ENCODE measurements at places on chromosomes 11 and 22.

DNA sequence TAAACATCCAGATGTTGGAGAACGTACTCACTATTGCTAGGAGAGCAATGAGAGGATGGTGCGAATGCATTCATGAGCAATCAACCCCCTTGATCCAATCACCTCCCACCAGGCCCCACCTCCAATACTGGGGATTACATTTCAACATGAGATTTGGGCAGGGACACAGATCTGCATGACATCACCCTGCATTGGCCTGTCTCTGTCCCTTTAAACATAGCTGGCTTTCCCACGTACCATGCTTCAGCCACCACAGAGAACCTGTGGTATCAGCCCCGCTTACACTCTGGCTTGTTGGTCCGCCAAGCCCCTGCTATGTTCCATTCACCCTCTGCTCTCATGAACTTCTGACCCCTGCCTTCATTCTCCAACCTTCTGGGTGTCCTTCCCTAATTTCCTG lies 157.5 kb upstream of the E2F8 start:
- no peak for DNase-seq

GRCh38 chr22:27796829-27797519 lies 4.6 kb downstream of the MN1 start:
- DNase-seq: no peak

DNA sequence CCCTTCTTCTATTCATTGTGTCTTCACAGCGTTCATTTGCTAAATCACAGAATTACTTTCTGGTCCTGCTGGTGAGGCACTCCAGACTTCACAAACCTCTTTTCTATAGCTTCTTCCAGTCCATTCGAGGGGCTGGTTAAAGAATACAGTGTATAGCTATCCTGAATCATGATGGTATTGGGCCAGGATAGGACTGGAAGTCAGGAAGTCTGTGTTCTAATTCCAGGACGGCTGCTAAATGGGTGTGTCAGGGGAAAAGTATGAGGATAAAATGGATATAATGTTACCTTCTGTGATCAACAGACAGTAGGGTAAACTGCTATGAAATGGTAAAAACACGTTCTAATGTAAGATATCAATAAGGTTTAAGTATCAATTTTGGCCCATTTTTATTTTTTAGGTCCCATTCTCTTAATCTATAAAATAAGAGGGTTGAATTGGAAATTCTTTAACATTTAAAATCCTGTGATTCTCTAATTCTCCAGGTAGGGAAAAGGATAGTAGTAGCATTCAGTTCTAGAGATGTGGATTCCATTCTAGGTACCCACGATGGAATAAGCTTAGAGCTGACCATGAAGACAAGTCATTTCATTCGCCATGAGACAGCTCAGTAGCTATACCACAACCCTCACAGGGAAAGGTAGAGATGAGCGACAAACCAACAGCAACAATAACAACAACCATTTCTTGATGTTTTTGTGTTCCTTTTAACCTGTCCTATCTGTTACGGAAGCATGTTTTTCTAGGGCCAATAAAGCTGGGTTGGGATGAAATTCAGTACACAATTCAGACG lies 96.1 kb downstream of the SLC1A2 start:
- no peak for DNase-seq

- DNase-seq: no peak
These were observed 5.0 kb downstream of the HSPA8 start for GRCh38 chr11:123056835-123057491.

GRCh38 chr11:133991101-133991500 lies 34.3 kb upstream of the IGSF9B start:
- no peak for DNase-seq

- peak; percentile 38 for DNase-seq
These were observed 70.5 kb downstream of the DKK3 start for GRCh38 chr11:11937957-11938356.

GRCh38 chr11:279040-279965 lies 1.1 kb downstream of the NLRP6 start:
- DNase-seq: no peak

DNA sequence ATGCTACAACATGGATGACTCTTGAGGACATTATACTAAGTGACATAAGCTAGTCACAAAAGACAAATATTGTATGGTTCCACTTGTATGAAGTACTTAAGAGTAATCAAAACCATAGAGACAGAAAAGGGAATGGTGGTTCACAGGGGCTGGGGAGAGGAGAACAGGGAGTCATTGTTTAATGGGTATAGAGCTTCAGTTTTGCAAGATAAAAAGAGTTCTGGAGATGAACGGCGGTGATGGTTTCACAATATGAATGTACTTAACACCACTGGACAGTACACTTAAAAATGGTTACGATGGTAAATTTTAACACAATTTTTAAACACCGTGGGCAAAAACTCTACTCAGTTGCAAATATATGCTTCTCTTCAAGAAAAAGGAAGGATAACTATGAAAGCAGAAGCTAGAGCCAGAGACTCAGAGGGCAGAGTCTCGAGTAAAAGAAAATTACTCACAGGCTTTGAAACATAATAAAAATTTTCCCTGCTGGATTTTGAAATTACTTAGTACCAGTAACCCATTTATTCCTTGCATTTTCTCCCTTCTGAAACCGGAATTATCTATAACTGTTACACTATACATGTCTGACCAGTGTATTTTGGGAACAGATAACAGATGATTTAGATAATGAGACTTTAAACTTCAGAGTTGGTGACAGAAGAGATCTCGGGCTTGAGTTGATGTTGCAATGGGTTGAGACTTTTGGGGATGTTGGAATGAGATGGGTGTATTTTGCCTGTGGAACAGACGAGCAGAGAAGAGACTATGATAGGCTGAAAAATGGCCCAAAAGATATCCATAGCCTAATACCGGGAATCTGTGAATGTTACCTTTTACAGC lies 15.0 kb downstream of the MRTFA start:
- no peak for DNase-seq

GRCh38 chr22:44931766-44932165 lies 78.0 kb downstream of the PHF21B start:
- DNase-seq: no peak

DNA sequence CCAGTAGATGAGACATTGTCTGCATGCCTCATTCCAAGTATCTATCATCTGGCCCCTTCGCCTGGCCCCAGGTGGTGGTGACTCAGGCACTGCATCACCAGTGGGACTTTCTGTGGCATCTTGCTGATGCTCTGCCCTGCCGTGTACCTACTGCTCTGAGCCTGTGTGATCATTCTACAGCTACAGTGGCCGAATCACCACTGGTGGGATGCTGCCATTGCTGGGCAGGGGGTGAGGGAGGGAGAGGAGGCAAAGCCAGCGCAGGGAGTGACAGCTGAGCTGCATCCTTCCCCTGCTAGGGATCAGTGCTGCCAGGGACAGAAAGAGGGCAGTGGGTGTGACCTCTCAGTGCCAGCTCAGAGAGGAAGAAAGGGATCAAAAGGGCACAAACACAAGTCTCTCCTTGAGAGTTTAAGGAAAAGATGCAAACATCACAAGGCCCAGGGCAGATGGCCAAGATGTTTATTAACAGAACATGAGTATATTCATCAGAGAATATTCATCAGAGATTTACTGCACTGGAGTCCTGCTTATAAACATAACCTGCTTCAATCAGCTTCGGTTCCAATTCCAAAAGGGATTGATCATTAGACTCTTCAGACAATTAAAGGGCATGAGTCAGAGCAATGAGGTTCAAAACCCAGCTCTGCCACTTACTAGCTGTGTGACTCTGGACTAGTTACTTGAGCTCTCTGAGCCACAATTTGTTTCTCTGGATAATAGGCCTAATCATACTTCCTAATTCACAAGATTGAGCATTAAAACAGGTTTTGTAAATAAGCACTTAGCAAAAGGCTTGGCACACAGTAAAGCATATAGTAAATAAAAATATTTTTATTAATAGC lies 109.8 kb downstream of the NAT10 start:
- DNase-seq: peak; percentile 72

GRCh38 chr11:45038923-45039322 lies 88.2 kb upstream of the TP53I11 start:
- no peak for DNase-seq

DNA sequence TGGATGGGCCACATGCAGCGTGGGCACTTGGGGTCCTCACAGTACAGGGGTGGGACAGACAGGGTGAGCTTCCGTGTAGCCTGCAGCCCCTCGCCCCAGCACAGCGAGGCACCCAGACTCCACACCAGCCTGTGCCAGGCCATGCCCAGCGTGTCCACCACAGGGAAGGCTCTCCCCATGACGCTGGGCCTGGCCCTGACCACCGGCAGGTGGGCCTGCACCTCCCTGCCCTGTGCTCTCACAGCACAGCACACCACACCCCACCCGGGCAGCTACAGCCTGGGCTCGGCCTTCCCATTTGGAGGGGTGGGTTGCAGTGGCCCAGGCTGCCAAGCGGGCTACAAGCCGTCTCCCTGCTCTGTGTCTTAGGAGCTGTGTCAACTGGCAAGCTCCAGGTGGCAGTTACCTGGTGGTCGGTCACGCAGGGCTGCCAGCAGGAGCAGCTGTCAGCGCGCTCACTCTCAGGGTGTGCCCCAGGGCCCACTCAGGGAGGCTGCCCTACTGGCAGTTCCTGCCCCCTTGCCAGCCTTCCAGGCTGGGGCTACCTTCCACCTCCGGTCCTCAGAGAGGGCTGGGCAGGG lies 4.6 kb downstream of the MOB2 start:
- DNase-seq: no peak

DNA sequence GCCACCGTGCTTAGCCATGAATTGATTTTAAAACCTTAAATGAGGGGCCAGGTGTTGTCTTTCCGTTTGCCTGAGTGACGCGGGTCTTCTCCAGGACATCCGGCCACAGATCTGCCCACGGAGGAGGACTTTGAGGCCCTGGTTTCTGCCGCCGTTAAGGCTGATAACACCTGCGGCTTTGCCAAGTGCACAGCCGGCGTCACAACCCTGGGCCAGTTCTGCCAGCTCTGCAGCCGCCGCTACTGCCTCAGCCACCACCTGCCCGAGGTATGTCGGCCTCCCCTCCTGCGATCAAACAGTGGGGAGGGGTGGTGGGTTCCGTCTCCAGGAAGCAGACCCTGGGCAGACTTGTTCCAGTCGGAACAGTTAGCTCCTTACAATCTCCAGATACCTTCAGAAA lies 34.4 kb downstream of the IGHMBP2 start:
- DNase-seq: no peak

DNA sequence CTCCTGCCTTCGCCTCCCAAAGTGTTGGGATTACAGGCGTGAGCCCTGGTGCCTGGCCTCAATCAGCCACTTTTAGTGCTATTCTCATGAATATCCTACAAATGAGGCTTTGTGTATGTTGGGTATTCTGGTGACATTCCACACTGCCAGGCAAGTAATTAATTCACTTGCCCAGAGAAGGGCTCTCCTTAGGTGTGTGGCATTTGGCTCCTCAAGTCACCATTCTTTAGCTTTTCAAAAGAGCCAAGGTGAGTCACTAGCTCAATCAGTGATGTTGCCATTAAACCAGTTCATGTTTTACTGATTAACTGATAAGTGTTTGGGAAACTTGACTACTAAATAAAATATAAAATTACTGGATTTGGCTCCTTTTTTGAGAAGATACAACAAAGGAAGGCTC lies 52.2 kb downstream of the SLC25A17 start:
- peak; percentile 83 for DNase-seq

- DNase-seq: no peak
These were observed 53.7 kb downstream of the ARFGAP3 start for GRCh38 chr22:42803389-42803788.

- no peak for DNase-seq
These were observed 646 bp downstream of the NCAPD3 start for GRCh38 chr11:134223121-134223520.

DNA sequence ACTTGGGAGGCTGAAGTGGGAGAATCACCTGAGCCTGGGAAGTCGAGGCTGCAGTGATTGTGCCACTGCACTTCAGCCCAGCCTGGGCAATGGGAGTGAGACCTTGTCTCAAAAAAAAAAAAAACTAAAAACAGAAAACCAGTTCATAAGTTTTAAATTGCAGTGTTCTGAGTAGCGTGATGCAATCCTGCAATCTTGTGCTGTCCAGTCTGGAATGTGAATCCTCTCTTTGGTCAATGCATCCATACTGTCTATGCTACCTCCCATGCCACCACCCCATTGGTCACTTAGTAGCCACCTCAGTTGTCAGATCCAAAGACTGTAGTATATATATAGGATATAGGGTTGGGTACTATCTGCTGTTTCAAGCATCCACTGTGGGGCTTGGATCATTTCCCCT lies 11.1 kb downstream of the YAP1 start:
- no peak for DNase-seq

GRCh38 chr11:64892838-64893193 lies 14.4 kb upstream of the EHD1 start:
- no peak for DNase-seq

GRCh38 chr11:63769042-63769713 lies 603 bp upstream of the ZFTA start:
- no peak for DNase-seq

- DNase-seq: no peak
These were observed 319.1 kb downstream of the BRD1 start for GRCh38 chr22:49508561-49508960.

DNA sequence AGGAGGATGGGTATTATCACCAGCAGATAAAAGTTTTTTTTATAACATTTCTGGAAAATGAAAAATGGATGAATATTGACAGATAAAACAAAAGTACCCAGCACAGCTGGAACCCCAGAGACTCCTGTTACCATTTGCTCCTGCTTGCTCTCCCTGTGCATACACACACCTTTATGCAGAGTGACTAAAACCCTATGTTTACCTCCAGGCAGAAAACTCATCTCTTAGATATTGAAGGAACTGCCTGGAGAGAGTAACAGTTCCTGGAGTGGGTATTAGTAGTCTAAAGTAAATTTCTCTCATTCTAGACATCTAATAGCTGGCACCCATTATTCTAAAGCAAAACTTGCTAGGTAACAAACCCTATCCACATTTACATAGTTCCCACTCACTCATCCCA lies 38.0 kb downstream of the CYP2R1 start:
- no peak for DNase-seq

DNA sequence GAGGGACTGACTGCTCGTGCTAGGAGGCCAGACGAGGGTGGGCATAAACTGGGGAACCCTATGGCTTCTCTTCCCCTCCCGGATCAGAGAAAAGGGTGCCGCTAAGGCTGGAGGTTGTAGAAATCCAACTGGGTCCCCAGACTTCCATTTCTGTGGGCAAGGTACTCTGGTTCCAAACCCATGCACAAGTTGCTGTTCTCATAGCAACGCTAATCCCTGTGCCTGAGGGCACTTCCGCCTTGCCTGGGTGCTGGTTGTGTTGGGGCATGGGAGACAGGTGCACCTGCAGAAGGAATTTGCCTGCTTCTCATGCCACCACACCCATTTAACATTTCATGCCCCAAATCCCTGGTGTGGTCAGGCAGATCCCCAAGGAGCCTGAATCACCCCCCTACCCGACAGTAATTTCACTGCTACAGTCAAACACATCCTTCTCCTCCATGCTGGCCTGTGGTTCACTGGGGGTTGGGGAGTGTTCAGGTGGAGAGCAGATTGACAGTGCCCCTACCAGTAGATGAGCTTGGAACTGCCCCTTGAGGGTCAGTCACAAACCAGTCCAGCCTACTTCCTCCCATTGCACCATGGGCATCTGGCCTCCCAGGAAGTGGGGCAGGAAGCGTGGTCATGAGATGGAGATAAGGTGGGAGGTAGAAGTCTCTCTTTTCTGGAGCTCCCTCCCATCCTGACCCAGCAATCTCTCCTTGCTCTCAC lies 1.2 kb downstream of the C2CD2L start:
- DNase-seq: peak; percentile 54

GRCh38 chr11:132463295-132464002 lies 1068.9 kb downstream of the OPCML start:
- no peak for DNase-seq

Data from renal cortical epithelial cell (primary cell).